Mesendoderm (in vitro differentiated cells): ENCODE measurements at places on chromosomes 3 and 15.

DNA sequence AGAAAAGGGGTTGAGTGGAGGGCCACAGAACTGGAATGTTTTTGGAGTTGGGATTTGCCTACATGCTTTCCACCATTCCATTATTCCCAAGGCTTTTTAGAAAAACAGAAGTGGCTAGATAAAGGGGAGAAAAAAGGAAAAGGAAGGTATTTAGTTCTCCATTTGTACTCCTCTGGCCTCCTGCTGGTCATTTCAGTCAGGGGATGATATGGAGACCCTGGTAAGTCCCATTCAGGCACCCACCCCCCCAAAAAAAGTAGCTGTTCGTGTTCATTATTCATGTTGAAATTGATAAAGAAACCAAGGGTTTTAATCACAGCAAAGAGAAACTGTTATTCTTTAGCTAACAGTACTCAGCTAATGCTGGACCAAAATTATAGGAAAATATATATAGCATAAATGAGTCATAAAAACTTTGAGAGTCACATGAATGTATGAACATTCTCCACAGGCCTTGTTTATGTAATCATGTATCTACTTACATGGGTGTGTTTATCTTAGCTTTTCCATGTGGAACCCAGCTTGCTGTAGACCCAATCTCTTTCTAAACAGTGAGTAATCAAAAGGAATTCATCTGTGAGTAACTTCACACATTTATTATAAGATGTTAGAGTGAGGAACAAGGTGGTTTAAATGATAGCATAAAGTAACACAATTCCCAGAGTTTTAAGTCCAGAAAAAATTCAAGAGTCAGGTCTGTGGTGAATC lies 167.2 kb downstream of the KCNMB2 start:
- no peak for DNase-seq

DNA sequence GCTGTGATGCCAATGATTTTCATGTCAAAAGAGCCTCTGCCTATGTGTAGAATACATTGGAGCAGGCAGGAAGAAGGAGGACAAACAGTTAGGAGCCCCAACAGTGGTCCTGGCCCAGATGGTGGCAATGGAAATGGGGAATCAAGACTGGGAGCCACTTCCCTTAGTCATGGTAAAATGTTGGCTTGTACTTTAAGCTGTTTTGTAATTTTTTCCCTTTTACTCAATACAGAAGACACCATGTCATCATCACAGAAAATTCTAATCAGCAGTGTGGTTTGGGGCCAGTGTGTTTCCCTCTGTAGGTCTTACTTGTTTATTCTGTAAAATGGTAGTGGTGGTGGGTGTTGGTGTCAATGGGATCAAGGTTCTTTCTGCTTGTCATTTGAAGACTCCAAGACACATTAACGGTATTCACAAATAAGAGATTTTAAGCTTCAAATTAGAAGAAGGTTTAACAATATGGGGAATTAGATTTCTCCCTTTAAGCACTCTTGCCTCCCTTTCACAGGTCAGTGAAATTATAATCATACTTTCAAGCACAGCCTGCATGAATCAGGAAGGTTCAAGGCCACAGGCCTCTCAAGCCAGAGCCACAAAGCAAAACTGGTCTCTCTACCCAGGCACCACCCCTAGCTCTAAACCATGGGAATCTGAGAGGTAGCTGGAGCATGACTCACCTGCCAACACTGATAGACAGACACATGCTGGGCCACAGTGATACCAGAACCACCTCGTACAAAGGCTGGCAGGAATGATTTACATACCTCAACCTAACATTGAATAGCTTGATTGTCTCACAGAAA lies 24.9 kb downstream of the SIAH2 start:
- peak; percentile 95 for DNase-seq

- no peak for DNase-seq
Observed at GRCh38 chr3:32872487-32873382, 54.9 kb downstream of the TRIM71 start.

DNA sequence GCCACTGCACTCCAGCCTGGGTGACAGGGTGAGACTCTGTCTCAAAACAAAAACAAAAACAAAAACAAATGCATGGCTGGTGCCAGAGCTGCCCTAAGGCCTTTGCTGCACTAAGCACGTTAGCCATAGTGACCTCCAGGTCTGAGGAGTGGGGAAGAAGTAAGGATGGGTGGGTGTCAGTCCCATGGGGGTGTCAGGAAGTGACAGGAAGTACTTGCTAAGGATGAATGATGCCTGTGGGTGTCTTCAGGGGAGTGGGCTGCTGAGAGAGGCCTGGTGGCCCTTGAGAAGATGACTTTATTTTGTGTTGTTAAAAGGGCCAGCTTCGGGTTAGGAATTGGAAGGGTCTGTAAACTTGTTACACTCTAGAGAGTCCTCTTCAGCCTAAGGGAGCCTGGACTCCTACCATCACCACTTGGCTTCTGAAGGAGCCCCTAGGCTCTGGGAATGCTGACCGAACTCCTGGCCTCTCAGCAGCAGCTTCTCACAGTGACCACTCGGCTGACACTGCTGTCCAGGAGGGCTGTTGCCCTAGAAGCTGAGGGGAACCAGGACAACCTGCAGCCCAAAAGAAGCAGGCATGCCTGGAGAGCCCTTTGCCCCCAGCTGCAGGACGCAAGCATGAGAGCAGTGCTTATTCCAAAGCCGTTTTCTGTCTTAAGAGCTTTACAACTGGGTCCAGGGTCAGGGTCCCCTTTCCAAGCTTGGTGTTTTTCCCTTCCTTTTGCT lies 116.4 kb downstream of the MYLK start:
- no peak for DNase-seq

DNA sequence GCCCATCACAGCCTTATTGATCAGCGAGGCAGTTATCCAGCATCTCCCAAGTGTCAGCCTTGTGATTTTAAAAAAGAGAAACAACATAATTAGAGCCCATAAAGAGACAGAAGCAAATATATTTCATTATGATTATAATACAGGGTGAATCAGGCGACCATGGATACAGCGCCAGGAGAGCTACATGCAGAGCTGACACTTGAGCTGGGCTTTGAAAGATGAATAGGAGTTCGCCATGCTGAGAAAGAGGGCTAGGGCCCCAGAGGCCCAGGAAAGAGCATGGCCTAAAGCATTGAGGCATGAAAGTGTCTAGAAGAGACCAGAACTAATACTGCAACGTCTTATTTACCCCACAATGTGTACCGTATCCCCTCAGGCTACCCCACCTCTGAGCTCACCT lies 4.2 kb upstream of the CORO2B start:
- DNase-seq = no peak

GRCh38 chr3:143825513-143825912 lies 22.8 kb downstream of the SLC9A9 start:
- DNase-seq = no peak

DNA sequence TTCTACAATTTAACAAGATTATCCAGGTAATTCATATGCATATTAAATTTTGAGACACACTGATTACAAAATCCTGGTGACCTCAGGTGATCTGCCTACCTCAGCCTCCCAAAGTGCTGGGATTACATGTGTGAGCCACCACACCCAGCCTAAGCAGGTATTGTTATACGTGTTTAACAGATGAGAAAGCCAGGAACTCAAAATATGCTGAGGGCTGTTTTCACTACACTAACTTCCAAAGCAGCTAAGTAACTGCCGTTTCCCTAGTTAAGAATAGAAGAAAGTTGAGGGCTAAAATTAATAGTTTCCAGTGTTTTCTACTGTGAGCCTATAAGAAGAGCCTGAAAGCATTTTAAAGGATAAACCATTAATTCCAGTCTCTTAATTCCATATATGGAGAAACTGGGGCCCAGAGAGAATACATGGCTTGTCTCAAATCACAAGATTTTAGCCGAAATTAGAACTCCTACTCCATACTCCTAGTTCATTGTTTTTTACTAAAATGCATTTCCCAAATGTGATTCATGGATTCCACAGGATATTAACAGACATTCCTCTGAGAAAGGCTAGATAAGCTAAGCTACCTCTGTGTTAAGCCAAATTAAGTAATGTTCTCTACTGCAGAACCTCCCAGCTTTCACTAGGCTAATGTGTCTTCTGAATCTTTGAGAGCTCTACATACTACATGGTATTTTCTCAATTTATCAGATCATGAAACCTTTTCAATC lies 17.0 kb upstream of the AVEN start:
- DNase-seq = peak; percentile 30

DNA sequence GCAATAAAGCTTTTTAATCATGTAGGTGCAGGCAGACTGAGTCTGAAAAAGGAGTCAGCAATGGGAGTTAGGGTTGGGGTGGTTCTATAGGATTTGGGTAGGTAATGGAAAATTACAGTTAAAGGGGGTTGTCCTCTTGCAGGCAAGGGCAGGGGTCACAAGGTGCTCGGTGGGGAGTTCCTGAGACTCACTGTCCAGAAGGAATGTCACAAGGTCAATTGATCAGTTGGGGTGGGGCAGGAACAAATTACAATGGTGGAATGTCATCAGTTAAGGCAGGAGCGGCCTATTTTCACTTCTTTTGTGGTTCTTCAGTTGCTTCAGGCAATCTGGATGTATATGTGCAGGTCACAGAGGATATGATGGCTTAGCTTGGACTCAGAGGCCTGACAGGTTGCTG lies 13.9 kb downstream of the CCR5AS start:
- peak; percentile 76 for DNase-seq

DNA sequence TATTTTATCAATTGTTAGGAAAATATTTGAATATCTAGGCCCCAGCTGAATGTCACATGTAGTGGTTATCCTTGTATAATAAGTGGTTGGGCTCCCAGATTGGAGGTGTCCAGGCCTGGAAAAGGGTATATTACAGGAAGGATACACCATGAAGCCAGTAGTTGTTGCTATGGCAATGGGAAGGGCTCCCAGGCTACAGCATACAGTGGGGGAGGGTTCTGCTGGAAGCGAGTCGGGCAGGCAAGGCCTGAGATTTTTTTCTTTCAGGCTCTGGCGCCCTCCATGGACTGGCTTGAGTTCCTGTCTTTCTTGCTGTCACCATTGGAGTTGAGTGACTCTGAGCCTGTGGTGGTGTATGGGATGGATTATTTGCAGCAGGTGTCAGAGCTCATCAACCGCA lies 8.9 kb downstream of the ECE2 start:
- peak; percentile 93 for DNase-seq

GRCh38 chr3:133367403-133367802 lies 32.5 kb upstream of the BFSP2 start:
- no peak for DNase-seq

GRCh38 chr15:49606594-49606993 lies 14.0 kb downstream of the FAM227B start:
- no peak for DNase-seq

- no peak for DNase-seq
Observed at GRCh38 chr15:96348112-96349027, 17.9 kb downstream of the NR2F2 start.

DNA sequence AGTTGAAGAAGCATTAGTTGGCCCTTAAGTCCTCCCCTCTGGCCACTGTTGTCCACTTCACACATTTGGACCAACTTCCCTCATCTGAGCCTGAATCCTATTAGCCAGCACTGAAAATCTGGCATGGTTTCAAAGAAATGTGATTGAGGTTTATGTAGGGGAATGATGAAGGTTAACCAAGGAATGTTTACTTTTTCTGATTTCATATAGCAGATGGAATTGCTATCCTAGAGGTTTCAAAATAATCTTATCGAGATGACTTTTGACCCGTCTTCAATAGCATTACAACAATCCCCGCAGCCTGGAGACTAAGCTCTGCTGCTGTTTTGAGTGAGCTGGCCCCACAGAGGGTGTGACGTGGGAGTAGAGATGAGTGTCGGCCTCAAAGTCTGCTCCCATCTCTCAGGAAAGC lies 200.8 kb upstream of the IL12A start:
- peak; percentile 23 for DNase-seq

GRCh38 chr3:179108086-179108485 lies 36.5 kb upstream of the ZMAT3 start:
- DNase-seq = no peak

DNA sequence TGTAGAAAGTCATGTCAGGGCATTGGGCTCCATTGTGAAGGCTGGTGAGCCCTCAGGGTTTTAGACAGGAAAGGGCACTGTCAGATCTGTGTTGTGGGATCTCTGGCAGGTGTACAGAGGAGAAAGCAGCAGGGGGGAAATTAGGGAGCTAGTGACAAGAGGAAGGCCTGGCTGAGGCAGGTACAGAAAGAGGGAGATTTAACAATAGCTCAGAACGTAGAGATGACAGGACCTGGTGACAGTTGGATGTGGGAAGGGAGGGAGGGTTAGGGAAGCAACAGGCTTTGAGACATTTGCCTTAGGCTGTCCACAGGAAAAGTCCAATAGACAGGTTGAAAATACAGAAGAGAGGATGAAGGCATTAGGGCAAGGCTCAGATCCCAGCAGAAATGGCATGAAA lies 288.1 kb downstream of the EPHB1 start:
- DNase-seq = no peak

DNA sequence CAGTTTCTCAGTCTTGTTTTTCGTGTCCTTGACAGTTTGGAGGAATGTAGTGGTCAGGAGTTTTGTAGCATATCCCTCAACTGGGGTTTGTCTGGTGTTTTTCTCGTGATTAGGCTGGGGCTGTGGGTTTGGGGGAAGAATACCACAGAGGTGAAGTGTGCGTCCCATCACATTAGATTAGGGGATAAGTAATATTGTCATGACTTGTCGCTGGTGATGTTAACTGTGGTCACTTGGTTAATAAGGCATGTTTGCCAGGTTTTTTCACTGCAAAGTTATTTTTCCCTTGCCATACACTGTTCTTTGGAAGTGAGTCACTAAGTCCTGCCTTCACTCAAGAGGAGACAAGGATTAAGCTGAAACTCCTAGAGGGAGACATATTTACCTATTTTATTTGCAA lies 39.1 kb downstream of the PAK2 start:
- no peak for DNase-seq

DNA sequence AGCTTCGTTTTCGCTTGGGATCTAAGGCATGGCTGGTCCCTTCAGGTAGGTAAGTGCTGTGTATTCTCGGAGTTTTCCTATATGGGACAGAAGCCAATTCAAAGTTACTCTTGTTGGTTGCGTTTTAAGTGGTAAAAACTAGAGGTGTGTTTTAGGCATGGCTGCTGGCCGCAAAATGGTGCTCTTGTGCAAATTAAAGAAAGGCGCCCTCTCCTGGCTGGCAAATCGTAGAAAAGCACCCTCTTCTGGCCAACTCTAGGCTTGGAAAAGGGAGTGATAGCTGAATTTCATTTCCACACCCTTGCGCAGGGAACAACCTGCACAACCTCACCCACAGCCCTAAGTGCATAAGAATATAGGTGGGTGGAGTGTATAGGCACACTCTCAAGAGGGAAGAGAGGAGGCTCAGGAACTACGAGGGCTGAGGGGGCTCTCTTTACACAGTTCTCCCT lies 23.5 kb downstream of the DRD3 start:
- DNase-seq = peak; percentile 63

DNA sequence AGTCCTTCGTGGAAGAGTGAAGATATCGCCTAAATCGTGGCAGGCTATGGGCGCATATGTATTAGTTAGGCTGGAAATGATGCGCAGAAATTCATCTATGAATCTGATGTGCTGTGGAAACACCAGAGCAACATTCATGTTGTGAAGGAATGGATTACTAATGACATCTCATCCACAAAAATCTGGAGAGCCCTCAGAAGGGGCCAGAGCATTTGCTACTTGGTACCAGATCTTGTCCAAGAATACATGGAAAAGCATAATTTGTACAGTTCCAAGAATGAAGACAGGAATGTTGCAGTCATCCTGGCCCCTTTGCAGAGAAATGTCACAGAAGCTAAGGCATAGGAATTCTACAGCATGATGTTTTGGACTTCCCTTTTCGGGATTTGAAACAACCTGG lies 38.4 kb upstream of the FOXB1 start:
- no peak for DNase-seq

- DNase-seq = peak; percentile 75
Observed at GRCh38 chr15:79283252-79284048, 928 bp downstream of the ANKRD34C start.
